ENCODE measurements at places on chromosomes 4 and X.

GRCh38 chr4:119471259-119471658, 149.3 kb upstream of the FABP2 start:
- no peak for DNase-seq

DNA sequence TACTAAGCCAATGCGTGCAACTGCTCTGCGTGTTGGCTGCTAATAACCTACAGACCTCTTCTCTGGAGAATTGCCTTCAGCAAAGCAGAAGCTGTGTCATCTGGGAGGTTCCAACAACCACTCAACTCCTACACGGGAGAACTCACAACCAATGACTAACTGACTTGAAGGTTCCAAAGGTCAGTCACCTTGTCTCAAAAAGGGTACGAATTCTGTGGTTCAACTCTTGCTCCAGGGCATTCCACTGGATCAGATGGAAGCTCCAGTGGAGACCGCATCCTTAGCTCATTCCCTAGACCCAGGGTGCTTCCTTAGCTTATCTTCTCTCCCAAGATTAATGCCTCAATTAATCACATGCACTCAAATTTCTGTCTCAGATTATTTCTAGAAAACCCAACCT, 222.7 kb downstream of the CHIC2 start:
- DNase-seq, result no peak

- DNase-seq, result no peak
These were observed 52.4 kb downstream of the CBLL2 start for GRCh38 chrX:22325096-22325495.

DNA sequence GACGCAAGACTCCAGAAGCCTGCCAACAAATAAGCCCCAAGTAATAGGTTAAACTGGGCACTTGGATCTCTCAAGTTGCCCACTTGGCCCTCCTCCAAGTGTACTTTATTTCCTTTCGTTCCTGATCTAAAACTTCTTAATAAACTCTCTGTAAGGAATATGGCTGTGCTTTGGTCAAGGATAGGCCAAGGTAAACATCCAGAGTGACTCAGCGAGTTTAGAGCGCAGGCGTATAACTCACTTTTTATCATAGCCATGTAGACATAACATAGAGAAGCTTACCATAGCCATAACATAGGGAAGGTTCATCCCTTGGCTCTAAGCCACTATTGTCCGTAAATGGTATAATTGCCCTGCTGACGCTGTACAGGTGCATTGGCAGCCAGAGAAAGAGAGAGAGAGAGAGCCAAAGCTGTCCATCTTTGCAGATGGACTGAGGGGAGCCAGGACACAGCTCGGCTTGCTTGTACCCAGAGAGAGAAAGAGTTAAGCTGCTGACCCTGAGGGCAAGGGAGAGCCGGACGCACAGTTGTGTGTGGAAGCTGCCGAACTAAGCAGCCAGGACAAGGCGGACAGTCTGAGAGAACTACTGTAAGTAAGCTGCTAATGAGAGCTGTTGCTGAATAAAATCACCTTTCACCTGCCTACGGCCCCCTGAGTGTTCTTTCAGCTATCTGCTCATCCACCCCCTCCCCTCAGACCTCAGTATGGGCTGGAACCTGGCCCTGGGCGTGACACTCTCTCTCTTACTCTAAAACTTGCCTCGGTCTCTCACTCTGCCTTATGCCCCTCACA, 1.8 kb downstream of the TLR1 start:
- no peak for DNase-seq

DNA sequence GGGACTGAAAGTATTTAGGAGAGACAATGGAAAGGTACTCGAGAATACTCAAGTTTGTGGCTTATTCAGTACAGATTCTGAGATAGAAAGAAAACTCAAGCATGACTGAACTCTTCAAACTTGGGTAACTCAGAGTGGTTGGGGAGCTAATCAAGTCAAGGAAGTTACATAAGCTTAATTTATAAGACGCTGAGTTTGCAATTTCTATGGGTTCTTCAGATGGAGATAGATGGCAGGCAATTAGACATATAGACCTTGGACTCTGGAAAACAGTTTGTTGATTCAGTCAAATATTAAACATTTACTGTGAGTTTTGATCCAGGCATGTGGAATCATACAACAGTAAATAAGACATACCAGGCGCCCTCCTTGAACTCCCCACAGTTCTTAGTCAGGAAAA, 1749.9 kb upstream of the TENM3 start:
- DNase-seq, result no peak

DNA sequence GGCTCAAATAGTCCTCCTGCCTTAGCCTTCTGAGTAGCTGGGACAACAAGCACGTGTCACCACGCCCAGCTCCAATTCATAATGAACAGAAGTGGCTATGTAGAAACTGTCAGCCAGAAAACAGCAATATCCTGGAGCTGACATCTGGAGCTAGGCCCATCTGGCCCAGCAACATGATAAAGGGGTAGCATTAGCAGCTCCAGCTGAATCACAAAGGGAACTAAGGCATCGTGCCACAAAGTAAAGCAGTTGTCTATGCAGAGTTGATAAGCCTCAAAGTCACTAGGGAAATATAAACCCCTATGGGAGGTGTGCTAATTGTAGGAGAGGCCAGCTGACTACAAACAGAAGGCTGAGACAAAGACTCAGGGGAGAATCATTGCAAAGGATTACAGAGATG, 270.5 kb upstream of the GPC4 start:
- no peak for DNase-seq

DNA sequence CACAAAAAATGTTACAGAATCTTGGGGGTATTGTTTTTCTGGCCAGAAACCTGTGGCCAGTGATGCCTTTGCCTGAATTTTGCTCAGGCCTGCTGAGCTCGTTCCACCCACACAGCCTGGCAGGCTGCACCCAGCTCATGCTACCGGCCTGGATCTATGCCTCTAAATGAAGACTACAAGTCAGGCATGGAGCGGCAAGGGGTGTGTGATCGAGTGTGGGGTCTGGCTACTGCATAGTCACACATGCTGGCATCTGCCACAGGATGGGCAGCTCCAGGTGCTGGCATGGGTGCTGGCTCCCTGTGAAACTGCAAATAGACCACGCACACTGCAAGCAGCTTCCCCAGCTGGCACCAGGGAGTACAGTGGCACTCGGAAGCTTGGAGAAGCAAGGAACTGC, 323.1 kb upstream of the POU3F4 start:
- no peak for DNase-seq

- DNase-seq, result no peak
These were observed 83.0 kb upstream of the BEND4 start for GRCh38 chr4:42235304-42236021.

GRCh38 chr4:54005475-54005874, 58.9 kb downstream of the CHIC2 start:
- no peak for DNase-seq

DNA sequence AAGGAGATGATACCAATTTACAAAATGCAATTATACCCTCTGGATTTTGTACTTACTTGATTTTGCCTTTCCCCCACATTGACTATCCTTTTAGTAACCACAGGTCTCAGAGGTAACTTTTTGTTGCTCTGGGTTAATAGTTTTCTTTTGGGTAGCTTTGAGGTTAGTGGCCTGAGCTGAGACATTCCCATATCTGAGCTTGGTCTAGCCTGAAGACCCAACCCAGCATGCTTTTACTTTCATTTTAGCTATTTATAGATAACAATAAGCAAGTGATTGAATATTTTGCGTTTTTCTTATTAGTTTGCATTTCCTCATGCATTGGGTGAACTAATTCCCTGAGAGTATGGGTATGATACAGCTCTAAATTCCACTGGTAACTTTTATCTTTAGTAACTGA, 11.8 kb downstream of the HTN1 start:
- DNase-seq, result no peak

DNA sequence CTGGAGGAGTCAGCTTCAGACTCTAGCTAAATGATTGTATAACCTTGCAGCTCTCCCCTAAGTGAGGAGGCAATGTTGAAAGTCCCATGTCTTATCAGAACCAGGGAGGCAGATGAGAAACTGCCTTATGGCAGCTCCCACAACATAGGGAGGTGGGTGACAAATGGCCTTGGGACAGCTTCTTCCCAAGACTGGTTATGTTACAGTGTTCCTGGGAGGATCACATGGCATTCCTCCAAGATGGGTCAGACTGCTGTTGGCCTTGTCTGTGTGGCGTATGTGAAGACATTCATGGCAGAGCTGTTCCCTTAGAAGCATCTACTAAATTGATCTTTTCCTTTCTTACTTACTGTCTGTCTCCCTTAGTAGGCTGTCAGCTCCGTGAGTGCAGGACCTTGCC, 42.0 kb downstream of the HPRT1 start:
- no peak for DNase-seq

DNA sequence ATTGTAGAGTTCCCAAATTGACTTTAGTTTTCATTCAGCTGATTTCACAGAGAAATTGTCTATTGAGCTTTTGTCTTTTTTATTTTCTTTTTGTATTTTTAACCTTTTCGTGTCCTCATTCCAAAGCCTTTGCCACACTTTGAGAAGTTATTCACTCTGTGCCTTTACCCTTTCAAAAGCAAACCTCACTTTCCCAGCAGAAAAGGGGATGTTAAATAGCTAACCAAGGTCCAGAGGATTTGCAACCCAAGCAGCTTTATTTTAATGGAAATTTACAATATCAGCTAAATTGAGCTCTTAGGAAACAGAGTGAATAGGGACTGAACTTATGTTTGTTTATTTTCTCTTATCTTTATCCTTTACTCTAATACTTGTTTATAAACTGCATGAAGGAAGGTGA, 428.8 kb downstream of the PCDH7 start:
- DNase-seq, result no peak

- no peak for DNase-seq
These were observed 2.8 kb downstream of the GAB1 start for GRCh38 chr4:143339497-143339896.

DNA sequence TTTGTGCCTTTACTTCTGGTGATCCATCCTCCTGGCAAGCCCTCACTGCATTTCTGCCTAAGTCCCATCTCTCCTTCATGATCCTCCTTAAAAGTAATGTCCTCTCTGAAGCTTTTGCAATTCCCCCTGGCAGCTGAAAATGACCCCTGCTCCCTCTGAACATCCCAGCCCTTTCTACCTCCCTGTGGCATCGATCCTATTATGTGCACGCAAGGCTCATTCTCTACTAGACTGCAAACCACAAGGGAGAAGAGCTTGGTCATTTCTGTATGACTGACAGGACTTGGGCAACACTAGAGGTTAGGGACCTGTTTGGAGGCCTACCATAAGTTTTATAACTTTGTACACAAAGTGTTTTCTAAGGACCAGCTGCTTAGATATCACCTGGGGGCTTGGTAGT, 50.8 kb upstream of the RAP2C start:
- no peak for DNase-seq

DNA sequence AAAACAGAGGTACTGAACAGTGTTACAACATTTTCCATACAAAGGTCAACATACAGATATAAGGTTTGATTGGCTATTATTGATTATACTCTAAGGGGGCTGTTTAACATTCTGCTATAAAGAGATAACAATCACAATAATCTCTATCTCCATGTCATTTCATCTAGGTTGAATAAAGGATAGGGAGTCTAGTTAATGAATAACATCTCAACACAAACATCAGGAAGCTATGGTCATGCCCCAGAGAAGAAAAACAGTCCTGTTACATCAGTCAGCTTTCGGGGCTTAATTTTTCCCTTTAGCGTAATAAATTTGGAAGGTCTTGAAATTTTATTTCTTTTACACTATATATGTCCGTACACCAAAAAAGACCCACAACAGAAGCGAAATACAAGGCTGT, 41.5 kb upstream of the DCAF8L2 start:
- no peak for DNase-seq

GRCh38 chr4:18608908-18609533, 587.5 kb upstream of the LCORL start:
- DNase-seq, result no peak

GRCh38 chr4:181488926-181489325, 754.3 kb upstream of the TENM3 start:
- no peak for DNase-seq

GRCh38 chr4:104574371-104574770, 79.7 kb upstream of the CXXC4 start:
- DNase-seq, result no peak

DNA sequence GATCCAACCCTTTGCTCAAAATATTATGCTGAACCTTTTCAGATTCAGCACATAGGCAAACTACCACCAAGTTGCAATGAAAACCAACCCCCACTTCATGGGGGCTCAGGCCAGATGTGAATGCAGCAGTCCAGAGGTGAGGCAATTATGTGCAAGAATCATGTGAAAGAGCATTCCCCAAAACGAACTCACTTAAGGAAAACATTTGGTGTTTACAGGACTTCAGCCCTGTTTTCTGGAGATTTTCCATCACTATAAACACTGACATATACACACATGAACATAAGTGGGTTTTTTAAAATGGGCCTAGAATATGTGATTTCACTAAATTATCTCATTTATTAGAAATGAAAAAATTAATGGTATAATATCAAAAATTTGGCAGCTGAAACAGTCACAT, 31.5 kb downstream of the BMP3 start:
- DNase-seq, result no peak

Measured in T-helper 9 cell (primary cell).